ENCODE measurements at places on chromosomes 6 and 20.

DNA sequence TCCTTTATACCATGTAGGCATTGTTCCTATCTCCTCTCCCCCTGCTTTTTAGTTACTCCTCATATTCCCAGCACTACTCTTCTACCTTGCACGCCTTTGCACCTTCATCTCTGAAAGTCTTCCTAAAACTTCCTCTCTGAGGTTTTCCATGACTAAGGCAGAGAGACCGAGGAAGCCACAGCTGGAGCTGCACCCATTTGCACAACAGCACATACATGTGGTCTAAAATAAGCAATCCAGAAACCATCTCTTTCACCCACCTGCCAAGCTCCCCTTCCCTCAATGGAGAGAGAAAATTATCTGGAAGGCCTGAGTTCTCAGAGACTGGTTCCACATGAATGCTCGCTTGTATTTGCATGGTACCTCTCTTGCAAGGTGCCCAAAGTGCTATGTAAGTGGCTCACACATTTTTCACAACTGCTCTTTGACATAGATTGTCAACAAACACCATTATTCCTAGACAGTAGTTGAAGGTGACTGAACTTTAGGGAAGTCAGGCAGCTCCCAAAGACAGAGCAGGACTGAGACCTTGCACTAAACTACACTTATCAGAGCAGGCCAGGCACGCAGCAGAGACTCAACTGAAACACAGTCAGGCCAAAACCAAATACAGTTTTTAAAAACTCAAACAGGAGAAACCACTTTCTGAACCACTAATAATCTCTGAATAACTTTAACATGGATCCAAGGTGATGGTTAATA lies 313.2 kb downstream of the TFAP2A start:
- DNase-seq: no peak

GRCh38 chr6:161418463-161418945 lies 144.6 kb upstream of the AGPAT4 start:
- peak; percentile 50 for DNase-seq

DNA sequence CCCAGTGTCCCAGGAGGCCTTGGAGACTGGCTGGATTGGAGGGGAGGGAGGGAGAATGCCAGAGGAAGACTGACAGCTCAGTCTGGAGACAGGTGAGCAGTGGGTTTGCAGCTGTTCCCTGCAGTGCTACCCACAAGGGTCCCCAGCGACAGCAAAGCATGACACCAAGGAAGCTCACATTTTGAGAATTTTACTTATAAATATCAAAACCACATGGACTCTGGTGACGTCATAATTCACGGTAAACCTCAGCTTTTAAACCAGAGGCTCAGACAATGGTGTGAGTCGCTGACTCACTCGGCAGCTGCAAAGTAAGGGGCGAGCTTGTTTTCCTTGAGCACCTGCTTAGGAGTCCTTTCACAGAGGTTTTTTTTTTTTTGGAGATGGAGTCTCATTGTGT lies 65.2 kb downstream of the THBS2 start:
- DNase-seq: no peak

- DNase-seq: no peak
Observed at GRCh38 chr20:7389216-7389615, 551.0 kb downstream of the HAO1 start.

GRCh38 chr6:158816329-158816728 lies 2.8 kb downstream of the EZR start:
- peak; percentile 55 for DNase-seq

DNA sequence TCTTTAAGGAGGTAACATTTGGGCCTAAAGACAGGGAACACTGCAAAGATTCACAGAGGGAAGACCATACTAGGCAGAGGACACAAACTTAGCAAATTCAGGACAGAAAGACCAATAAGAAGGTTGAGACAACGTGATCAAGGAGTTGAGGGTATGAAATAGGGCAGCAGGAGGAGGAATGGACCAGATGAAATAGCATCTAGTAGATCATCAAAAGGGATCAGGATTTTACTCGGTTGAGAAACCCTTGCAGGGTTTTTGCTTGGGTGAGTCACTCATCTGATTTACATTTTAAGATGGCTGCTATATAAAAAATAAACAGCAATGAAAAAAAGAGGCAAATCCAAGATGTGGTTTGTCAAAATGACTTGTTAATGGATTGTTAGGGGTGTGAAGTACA lies 4.7 kb downstream of the BCLAF1 start:
- DNase-seq: peak; percentile 41

GRCh38 chr6:108801366-108801765 lies 46.9 kb upstream of the ARMC2 start:
- DNase-seq: no peak

GRCh38 chr6:106187424-106187982 lies 101.4 kb downstream of the PRDM1 start:
- peak; percentile 26 for DNase-seq

- DNase-seq: no peak
Observed at GRCh38 chr20:35260426-35260825, 17.5 kb downstream of the MMP24OS start.

GRCh38 chr6:2658788-2659187 lies 91.9 kb downstream of the MYLK4 start:
- no peak for DNase-seq

DNA sequence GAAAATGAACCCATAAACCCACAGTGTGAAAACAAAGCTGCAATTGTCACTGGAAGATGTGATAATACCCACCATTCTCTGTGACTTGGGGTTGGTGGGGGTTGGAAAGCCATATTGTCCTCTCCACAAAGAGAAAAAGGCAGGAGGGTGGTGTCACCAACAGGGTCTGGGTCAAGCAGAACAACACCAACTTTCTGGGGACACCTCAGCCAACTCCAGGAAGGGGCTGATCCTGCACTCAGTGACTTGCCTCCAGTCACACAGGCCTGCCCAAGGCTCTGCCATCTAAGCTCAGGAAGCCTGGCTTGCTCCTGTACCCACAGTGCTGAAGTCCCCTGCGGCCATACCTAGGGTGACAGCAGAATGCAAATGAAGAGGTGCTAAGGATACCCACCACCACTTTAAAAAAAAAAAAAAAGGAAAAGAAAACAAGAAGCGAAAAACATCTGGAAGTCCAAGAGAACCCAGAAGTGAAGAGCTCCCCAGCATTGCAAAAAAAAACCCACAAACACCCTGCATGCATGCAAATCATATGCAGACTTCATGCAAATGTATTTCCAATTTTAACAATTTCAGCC lies 110.6 kb downstream of the PREX1 start:
- DNase-seq: no peak

GRCh38 chr6:46963039-46963438 lies 41.3 kb upstream of the ADGRF5 start:
- no peak for DNase-seq

DNA sequence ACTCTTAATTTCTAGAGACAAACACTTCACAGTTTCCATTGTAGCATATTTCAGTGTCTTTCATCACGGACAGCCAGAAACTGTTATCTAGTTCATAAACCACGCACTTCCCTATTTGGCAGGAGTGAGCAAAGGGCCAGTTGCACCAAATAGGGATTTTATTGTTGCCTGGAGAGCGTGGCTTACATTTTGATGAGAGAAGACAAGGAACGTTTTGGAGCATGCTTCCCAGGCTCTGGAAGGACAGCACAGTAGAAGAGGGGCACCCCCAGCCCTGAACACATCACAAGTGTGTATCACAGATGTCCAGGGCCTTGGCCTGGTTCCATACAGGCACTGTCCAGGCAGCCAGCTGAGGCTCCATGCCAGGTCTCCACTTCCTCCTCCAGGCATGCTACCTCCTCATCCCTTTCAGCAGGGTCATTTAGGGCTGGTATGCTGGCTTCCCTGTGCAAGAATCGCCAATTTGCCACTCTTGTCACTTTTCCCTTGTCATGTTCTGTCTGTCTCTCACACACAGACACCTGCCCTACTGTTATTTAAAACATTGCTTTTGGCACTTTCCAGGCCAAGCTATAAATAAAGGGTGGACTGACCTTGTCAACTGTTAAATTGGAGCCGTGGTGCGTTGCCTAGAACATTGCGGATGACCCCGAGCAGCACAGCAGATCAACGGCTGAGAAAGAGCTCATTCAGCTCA lies 235.0 kb upstream of the GMDS start:
- DNase-seq: no peak

- peak; percentile 78 for DNase-seq
Observed at GRCh38 chr6:136647363-136647852, 97.2 kb upstream of the MAP7 start.

DNA sequence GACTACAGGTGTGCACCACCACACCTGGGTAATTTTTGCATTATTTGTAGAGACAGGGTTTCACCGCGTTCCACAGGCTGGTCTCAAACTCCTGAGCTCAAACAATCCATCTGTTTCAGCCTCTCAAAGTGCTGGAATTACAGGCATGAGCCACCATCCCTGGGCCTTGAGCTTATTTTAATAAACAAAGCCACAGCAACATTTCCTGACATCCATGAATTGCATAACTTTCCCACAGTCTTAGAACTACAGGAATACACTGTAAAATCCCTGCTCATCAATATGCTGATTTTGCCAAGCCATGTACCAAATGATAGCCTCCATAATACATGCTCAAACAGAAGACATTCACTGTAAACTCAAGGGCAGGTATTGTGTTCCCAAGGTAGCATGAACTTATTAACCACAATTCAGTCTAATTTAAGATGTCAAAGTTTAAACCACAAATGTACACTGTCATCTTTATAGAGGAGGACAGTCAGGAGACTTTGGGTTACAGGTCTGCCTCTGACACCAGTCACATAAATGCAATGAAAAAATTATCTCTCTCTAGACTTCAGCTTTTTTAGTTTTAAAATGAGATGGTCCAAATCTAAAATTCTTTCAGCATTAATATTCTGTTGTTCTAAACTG lies 40.0 kb downstream of the NUDT3 start:
- DNase-seq: no peak

DNA sequence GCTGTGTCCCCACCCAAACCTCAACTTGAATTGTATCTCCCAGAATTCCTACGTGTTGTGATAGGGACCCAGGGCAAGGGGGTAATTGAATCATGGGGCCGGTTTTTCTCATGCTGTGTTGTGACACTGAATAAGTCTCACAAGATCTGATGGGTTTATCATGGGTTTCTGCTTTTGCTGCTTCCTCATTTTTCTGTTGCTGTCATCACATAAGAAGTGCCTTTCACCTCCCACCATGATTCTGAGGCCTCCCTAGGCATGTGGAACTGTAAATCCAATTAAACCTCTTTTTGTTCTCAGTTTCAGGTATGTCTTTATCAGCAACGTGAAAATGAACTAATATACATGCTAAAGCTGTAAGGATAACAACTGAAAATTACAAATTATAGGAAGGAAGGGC lies 88.3 kb downstream of the CDYL start:
- DNase-seq: no peak

All from CD4-positive, alpha-beta T cell treated with Interleukin-17A for 1 hour (primary cell).